Urinary bladder (tissue), 4 donors: ENCODE measurements at places on chromosomes 16 and 17. TPM values are rescaled to one million over a fixed set of nuclear protein-coding genes. Genes with fewer than 3 reads are reported as not detected.

DNA sequence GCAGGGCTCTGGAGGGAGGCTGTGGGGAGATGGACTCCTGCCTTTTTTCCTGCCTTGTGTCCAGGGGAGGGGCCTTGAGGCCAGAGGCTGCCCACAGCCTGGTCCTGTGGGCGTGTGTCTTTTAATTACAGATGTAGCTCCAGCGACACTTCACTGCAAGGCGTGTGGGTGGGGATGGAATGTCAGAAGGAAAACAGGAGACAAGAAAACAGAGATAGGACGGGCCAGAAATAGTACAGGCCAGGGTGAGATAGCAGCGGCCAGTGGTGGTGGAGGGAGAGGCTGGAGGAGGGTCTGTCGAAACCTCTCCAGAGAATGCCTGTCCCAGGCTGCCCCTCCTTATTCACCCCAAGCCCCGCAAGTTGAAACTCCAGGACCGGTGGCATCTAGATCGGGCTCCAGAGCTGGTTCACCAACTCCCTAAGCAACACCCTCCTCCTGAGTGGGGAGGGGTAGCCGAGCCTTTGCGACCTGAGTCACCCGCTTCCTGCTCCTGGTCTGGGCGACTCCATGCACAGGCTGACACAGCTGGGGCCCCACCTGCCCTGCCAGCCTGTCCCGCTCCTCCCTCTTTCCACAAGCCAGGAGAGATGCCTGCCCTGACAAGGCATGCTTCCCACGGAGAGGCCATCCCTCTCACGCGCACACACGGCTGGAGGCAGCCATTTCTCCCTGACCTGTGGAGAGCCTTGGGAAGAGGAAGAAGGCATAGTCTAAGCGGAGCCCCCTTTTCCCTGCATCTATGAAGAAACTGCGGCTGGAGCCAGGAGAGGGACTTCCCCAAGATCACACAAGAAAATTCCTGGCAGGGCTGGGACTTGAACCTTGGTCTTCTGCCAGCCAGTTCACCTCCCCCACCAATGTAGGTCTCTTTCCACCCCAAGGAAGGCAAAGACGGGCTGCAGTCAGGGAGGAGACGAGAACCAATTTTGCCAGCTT is 6.6 kb upstream of the JUP start:
- no peak for DNase-seq

GRCh38 chr16:29022196-29022595 is 37.3 kb downstream of the LAT start:
- DNase-seq, result no peak

- no peak for DNase-seq
Observed at GRCh38 chr17:17833658-17834357, 3.0 kb downstream of the SREBF1 start.

GLTPD2 gene
- not detected for total RNA-seq

PRR35 gene
- not detected for total RNA-seq

GRCh38 chr16:50999181-50999580 is 151.9 kb downstream of the SALL1 start:
- no peak for DNase-seq

DNA sequence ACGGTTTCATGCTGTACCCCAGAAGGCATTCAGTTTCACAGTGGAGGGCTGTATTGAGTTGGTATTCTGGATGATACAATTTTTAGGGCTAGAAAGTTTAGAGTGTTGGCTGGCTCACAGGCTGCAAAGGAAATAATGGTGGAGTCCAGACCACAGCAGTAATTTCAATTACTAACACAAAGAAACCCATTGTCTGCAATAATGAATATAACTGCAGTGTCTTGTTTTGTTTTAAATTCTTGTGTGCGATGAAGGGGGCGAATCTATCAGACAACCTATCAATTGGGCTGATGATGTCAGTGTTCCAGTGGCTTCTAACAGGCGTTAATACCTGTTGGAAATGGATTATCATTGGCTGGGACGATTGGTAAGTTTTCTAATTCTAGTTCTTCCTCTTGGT is 1.5 kb downstream of the SP2 start:
- no peak for DNase-seq

DNA sequence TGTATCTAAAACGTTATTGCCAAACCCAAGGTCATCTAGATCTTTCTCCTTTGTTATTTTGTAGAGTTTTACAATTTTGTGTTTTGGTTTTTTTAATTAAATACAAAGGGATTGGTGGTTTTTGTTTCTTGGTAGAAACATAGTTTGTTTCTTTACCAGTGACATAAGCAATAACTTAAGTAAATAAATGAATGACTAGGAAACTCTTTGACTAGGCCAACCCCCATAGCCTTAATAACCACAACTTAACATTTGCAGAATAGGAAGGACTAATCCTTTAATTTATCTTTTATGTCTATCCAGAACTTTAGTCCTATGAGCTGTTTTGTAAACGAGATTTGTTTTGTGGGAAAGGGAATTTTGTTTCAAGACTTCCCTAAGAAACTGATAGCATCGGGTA is 162.5 kb downstream of the PRKCA start:
- DNase-seq, result no peak

DNA sequence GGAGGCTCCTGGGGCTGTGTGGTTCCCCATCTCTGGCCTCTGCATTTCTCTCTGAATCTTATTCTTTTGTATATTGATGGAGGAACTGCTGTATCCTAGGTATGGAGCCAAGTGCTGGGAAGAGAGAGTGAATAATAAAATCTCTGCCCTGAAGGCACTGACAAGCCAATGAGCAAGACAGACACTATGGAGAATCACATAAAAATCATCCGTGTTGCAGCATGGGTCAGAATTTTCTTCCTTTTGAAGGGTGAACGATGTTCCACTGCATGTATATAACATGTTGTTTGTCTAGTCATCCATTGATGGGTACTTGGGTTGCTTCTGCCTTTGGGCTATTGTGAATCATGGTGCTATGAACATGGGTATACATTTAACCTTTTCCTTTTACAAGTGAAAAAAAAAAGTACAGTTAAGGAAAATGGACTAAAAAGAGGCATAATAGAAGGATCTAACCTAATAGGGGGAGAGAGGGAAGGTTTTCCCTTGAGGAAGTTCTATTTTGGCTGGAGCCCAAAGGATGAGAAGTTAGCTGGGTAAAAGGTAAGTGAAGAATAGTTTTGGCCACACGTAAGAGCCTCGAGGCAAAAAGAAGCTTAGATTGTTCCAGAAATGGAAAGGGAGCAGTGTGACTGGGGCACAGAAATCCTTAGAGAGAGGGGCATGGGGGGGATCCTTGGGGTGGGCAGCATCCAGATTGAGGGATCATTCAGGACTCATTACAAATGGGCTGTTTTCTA is 32.3 kb upstream of the GNA13 start:
- no peak for DNase-seq

CD300E gene
- 0.42 TPM for total RNA-seq

NXPH3 gene
- 1.6 TPM for total RNA-seq

TMEM92 gene
- 1.0 TPM for total RNA-seq

DNA sequence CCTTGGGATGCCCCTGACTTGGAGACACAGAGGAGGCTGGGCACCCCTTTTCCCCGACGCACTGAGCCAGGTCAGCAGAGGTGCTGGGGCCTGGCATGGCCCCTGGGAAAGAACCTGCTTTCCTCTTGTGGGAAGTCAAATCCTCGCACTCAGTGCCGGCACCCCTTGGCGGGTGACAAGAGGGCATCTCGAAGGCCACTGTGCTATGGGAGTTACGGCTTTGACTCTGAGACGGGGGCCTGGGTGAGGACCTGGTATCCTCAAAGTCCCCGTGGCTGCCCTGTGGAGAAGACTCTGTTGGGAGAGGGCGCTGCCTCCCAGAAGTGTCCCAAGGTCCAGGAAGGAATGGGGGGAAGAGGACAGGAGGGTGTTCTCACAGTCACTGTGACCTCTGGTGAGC is 117.0 kb downstream of the METRNL start:
- DNase-seq, result no peak

DNA sequence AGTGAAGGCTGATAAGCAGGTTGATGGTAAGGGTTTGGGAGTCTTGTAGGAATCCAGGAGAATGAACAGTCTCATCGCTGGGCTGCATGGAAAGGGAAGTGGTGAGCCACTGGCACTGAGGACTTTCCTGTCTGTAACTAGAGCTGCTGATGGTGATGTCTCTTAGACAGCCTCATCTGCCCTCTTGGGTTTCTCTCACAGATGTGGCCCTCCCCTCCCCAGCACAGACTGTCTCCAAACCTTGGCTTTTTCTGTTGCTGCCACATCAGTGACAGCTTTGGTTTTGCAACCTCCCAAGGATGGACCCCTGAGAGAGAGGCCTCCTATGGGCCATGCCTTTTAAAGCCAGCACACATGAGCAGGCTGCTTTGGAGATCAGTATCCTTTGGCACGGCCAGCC is 16.9 kb downstream of the PLCG2 start:
- DNase-seq, result no peak

DNA sequence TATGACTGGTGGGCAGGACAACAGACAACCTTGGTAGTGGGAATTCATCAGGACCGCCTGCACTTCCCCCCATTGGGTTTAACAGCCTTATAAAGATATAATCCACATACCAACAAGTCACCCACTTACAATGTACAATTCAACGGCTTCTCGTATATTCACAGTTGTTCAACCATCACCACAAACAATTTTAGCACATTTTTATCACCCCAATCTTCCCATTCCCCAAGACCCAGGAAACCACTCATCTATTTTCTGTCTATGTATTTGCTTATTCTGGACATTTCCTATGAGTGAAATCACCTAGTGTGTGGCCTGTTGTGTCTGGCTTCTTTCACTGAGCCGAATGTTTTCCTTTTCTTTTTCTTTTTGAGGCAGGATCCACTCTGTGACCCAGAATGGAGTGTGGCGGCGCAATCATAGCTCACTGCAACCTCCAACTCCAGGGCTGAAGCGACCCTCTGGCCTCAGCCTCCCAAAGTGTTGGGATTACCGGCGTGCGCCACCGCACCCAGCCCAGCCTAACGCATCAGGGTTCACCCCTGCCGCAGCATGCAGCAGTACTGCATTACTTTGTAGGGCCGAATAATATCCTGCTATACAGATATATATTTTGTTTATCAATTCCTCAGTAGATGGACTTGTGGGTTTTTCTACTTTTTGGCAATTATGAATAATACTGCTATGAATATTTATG is 10.9 kb downstream of the ANKS3 start:
- DNase-seq, result no peak

DNA sequence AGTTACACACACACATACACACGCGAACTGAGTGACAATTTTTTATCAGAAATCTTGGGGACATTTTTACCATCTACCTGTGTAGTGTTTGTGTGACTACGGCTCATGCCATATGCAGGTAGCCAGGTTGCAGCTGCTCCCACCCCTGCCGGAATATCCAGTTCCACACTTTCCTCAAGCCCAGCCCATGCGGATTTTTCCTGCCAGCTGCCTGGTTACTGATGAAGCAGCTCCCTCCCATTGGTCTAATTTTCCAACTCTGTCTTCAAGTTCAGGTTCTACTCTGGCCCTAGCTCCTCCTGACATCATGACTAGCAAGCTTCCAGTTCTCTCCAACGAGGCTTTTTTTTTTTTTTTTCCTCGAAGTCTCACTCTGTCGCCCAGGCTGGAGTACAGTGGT is 4.8 kb downstream of the GSG1L2 start:
- DNase-seq, result no peak

ANKRD40CL gene
- not detected for total RNA-seq

CES4A gene
- total RNA-seq, result 4.9 TPM

- DNase-seq, result no peak
Observed at GRCh38 chr17:46925185-46925868, 2.4 kb downstream of the GOSR2 start.

GRCh38 chr16:86984991-86985647 is 332.1 kb downstream of the C16orf95 start:
- DNase-seq, result no peak

C16orf96 gene
- total RNA-seq, result 0.11 TPM

DNA sequence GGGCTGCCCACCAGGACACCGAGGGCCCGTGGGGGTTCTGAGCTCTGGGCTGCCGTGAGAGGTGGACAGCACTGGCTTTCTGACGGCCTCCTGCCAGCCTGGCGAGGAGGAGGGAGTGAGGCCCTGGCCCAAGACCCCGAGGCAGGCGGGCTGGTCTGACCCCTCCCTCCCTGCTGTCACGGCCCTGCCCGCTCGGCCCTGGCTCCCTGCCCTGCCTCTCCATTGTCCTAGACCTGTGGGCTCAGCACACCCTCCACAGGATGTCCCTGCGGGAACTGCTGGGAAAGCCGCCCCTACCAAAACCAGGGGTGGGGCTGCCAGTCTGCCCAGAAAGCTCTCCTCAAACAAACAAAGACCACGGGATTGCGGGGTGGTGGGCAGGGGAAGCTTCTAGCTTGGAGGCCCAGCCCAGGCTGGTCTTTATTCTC is 20.7 kb downstream of the SPNS2 start:
- no peak for DNase-seq

- no peak for DNase-seq
Observed at GRCh38 chr17:35932586-35932985, 2.0 kb upstream of the RDM1 start.

SLC5A2 gene
- 0.42 TPM for total RNA-seq

GRCh38 chr16:23408823-23409298 is 44.1 kb downstream of the COG7 start:
- no peak for DNase-seq

DNA sequence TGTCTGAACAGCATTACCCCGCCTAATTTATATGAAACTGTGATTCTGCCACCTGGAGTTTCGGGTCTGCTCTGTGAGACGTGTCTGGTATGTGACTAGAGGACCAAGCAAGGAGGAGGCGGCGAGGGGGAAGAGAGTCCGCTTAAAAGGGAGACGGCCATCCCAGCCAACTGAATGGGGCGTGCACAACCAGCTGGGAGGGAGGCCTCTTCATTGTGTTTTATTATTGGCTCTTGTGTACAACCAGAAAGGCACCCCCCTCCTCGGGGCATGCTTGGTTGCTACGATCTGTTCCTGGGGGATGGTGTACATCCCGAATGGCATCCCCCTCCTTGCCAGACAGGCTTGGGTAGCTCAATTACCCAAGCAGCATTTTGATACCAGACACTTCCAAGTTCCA is 384.5 kb upstream of the SALL1 start:
- DNase-seq, result no peak

TEX19 gene
- total RNA-seq, result not detected

IL34 gene
- 10.6 TPM for total RNA-seq

GRCh38 chr17:80793851-80794267 is 197.8 kb upstream of the CHMP6 start:
- DNase-seq, result no peak
